ENCODE measurements at places on chromosomes 12 and 14.

DNA sequence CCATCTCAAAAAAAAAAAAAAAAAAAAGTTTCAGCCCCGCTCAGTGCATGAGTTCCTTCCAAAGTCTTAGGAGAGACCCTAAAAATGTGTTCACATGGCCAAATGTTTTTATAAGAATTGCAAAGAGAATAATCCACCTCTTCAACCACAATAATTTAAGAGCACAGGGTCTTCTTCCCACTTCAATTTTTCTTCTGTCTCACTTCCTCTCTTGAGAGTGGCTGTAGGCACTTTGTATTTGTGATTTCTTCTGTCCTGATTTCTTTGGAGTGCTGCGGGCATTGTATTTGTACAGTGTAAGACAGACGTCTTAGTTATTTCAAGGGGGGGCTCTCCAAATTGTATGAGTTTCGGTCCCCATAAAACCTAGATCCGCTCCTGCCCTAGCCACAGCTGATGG lies 58.3 kb downstream of the C12orf56 start:
- no peak for DNase-seq

DNA sequence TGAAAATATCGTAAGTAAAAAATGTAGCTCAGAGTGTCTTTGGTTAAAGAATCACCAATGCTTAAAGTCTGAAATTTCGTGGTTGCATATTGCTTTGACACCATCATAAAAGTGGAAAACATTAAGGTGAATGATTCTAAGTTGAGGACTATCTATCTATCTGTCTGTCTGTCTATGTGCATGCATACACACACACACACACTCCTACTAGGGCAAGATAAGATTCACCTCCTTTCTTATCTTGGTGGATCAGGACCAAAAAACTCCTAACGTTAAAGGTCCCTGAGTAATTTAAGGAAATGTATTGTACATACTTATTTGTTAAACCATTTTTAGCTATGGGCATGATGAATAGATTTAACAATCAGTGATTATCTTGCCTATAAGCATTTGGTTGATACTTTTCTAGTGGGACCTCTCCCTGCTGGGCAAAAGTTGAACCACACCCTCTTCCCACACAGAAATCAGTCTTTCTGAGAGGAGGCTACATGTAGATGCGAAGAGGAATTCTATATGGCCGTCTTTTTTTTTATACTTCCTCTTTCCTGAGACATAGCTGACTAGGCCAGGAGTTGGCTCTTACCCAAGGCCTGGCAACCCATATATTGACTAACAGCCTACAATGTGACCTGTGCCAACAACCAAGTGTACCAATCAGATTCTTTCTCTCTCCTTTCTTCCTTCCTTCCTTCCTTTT lies 19.3 kb upstream of the LLPH start:
- peak; percentile 88 for DNase-seq

DNA sequence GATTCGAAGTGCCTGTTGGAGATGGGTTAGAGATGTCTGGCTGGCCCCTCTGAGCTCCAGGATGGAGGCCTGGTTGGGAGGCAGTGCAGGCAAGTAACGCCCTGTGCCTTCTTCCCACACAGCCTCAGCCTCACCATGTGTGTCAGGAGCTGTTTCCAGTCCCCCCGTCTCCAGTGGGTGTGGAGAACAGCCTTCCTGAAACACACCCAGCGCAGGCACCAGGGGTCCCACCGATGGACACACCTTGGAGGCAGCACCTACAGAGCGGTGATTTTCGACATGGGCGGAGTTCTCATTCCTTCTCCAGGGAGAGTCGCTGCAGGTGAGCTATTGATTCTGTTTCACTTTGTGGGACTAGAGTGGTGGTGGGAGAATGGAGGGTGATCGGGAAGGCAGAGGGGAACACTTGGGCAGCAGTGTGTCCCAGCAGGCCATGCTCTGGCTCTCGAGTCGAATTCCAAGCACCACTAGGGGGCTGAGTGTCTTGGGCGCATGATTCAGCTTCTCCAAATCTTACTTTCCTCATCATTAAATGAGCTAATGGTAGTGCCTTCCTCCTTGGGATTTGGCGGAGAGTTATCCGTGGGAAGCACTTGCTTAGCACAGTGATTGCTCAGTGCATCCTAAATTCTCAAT lies 6.8 kb downstream of the ACAD10 start:
- peak; percentile 57 for DNase-seq

- DNase-seq: no peak
Measured at GRCh38 chr12:51377099-51377984, 13.9 kb downstream of the GALNT6 start.

- no peak for DNase-seq
Measured at GRCh38 chr12:24746006-24746671, 202.8 kb downstream of the BCAT1 start.

- peak; percentile 17 for DNase-seq
Measured at GRCh38 chr12:116736962-116737773, 701 bp downstream of the SPRING1 start.

GRCh38 chr12:30822385-30823155 lies 67.8 kb upstream of the CAPRIN2 start:
- peak; percentile 82 for DNase-seq

- no peak for DNase-seq
Measured at GRCh38 chr14:86299994-86300393, 770.0 kb downstream of the FLRT2 start.

GRCh38 chr14:90721619-90722305 lies 94.5 kb downstream of the TTC7B start:
- DNase-seq: no peak

- DNase-seq: no peak
Measured at GRCh38 chr14:98408713-98409112, 863.3 kb downstream of the BCL11B start.

DNA sequence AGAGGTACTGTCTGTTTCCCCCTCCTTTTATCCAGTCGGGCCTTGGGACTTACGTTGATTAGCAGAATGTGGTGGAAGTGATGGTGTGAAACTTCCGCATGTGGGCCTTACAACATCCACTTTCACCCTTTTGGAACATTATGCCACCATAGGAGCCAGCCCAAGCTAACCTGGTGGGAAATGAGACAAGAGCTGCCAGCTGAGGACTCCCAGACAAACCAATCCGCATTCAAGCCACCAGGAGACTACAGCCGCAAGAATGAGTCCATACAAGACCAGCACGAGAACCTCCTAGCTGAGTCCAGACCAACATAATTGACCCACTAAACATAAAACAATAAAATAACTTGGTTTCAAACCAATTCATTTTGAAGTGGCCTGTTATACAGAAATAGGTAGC lies 9.1 kb upstream of the PTGER2 start:
- DNase-seq: no peak

DNA sequence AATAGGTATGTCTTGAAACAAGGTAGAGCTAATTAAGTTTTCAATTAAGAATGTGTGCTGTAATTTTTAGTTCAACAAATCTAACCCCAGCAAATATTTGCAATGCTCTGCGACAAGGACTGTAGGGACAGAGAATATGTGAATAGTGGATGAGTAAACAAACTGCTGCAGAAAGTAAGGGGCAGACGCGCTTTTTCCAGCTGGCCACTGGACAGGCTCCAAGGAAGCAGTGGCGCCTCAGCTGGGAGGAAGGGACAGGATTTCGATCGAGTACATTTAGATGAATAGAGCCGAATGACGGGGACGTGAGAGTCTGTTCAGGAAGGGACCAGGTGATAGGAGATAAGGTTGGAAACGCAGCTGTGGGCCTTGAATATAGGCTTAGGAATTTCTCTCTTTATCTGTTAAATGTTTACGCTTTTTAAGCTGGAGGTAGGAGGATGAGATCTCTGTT lies 69.3 kb downstream of the ELK3 start:
- DNase-seq: no peak

GRCh38 chr12:9405886-9406563 lies 197.8 kb upstream of the PZP start:
- DNase-seq: no peak

DNA sequence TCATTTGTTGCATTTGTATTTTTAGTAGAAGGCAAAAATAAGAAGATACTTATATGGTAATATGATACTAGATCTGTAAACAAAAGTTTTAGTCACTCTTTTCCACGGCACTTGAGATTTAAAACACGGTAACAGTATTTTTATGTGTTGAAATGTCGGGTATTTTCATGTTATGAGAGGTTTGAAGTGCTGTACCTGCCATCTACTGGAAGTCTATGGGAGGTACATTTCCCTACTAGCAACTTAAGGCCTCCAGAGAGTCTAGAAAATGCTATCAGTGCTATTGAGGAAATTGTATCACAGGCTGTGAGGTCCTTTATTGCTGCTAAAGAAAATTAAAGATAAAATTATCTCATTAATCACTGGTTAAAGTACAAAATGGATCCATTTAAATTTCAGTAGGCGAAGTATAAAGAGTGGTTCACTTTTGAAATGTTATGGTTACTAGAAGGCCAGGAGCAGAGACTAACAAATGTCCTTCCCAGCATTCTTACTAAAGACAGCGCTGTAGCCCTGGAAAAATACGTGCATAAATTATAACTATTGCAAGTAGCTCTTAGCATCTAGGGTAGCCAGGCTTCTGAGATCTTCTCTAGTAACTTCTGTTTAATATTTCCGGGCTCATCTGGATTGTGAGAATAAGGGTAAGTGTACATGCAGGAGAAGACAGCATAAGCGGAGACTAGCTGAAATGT lies 77.6 kb upstream of the PRKD1 start:
- peak; percentile 66 for DNase-seq

DNA sequence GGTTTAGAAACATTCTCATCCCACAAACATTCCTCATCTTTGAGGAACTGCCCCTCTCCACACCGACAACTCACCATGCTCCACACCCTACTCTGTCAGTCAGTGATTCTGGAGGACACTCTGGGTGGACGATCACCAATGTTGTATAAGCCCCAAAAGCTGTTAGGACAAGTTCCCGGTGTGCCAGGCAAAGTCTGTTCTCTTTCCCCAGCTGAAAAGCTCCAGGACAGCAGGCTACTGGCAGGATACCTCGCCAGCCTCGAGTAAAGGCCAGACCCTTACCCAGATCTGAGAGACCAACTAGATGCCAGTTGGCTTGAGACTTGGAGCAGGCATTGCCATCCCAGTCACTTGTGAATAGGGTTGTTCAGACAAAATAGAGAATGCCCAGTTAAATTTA lies 12.0 kb downstream of the KRT5 start:
- DNase-seq: no peak

DNA sequence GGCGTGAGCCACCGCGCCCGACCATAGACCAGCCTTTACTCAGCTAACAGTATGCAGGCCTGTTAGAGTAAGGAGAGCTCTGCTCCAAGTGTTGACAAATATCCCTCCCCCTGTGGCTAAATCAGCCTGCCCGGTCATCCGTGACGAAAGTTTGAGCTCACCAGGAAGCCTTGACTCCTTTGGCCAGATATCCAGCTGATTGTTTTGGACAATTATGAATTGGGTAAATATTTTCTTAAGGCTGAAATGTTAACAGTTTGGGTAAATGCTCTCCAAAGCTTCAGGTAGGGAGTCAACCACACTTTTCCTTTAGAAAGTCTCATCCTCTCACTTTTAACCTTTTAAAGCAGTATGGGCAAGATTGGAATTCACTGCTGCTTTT lies 157.9 kb downstream of the PAWR start:
- no peak for DNase-seq

Data from hematopoietic multipotent progenitor cell treated with erythropoietin and hydrocortisone succinate and interleukin-3 and kit ligand, for 4 days (in vitro differentiated cells).